ENCODE measurements at places on chromosomes 4 and X.
A peak's percentile ranks its signal among the peaks of the same experiment; 100 is the strongest.

DNA sequence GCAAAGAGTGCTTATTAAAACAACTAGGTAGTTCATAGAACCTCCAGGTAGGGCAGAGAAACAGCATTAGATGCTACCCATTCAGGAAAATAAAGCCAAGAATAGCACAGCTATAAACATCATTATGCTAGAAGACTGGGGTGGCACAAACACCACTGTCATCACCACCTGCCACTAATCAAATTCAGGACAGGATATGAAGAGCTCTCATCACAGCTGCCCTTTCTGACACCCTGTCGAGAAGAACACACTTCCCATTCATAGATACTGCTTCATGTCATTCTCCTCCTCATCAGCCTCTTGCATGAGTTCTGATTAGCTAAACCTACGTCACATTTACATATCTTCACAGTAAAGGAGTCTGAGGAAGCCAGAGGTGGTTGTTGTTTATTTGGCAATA, 692.3 kb upstream of the HS3ST1 start:
- no peak for DNase-seq

GRCh38 chr4:18110099-18110498, 88.5 kb upstream of the LCORL start:
- no peak for DNase-seq

DNA sequence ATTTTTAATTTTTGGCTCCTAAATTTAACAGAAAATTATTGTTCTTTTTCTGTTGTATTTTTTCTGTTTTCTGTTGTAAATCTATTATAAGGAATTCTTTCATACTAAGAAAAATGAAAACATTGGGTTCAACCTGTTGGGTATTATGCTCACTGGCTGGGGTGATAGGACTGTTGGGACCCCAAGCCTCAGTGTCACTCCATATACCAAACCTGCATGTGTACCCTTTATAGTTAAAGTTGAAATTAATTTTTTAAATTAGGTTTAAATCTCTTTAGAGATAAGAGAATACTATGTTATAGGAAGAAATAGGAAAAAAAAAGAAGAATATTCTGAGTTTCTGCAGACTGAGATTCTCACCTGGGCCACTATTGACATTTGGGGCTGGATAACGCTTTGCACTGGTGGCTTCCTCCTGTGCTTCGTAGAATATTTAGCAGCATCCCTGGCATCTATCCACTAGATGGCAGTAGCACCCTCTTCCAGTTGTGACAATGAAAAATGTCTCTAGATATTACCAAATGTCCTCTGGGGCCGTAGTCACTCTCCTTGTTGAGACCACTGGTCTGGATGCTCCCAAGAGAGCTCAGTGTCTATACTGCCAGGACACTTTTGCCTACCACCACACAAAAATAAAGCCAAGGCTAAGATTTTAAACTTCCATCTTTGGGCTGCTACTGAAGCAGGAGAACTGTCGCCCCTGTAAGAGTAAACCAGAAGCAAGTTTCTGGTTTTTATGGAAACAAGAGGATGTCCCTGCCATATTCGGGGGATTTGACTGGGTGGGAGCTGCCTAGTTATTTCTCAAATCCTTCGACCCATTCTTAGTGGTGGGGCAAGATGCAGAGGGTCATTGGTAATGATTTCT, 22.4 kb upstream of the CLTRN start:
- DNase-seq, result peak; percentile 54

DNA sequence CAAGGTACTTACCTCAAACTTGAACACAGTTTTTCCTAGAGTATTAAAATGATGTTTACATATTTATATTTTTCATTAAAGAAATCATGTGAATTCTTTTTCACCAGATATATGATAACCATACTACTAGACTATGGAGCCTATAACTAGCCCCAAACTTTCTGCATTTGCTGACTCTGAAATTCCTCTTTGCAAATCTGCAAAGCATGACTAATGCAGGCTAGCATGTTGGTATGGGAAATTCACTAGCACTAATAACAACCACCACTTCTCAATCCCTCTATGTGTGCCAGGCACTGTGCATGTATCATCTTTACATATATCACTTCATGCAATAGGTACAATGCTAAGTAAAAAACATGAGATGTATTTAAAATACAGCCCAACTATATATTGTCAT, 51.1 kb downstream of the SLC10A7 start:
- DNase-seq, result no peak

GRCh38 chrX:74251006-74251930, 52.7 kb upstream of the ZCCHC13 start:
- DNase-seq, result no peak

DNA sequence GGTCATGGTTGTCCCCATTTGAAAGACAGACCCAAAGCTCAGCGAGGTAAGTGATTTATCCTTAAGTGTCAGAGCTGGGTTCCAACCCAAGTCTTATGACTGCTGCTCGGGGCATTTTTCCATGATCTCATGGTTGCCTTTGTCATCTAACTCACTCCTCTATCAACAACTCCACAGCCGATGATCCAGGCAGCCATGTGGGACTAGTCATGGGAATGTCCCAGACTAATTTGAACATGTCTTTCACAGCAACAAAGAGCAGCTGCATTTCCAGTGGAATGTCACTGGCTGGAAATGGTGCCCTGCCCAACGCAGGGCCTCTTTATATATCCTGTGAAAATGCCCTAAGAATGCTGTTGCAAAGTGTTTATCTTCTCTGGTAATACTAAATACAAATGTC, 284.8 kb upstream of the PPARGC1A start:
- DNase-seq, result no peak

GRCh38 chrX:24150898-24151297, 1.4 kb downstream of the ZFX start:
- DNase-seq, result peak; percentile 6

DNA sequence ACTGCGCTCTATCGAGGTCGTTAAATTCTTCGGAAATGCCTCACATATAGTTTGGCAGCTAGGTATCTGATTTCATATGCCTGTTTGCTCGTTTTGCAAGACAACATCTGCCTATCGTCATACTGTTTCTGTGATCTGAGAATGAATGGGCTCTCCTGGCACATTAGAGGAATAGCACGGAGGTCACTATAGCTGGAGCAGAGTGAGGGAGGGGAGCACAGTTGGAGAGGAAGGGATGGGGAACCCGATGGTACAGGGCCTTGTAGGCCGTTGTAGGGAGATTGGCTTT, 552 bp downstream of the IKBKG start:
- no peak for DNase-seq

DNA sequence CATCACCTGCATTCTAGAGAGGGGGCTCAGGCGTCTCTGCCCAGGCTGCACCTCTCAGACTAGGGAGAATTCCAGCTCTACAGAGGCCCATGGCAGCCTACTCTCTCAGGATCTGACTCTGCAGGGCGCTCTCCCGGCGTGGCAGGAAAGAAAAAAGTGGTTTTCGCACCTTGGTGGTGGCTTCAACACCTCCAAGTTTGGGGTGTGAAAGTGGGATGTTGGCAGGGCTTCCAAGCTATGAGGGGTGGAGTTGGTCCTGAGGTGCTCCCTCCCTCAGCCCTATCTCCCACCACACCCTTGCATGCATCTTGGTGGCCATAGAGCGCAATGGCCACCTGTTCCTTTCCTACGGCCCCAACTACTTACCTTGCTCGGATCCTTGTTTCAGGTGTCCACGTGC, 166.5 kb downstream of the VSIG4 start:
- no peak for DNase-seq

- no peak for DNase-seq
Measured at GRCh38 chr4:8701126-8702019, 108.8 kb downstream of the CPZ start.

GRCh38 chr4:129926936-129927335, 831.0 kb downstream of the C4orf33 start:
- peak; percentile 68 for DNase-seq

- no peak for DNase-seq
Measured at GRCh38 chr4:153450544-153450917, 15.6 kb upstream of the TMEM131L start.

- DNase-seq, result peak; percentile 52
Measured at GRCh38 chr4:112075129-112075753, 70.0 kb upstream of the FAM241A start.

DNA sequence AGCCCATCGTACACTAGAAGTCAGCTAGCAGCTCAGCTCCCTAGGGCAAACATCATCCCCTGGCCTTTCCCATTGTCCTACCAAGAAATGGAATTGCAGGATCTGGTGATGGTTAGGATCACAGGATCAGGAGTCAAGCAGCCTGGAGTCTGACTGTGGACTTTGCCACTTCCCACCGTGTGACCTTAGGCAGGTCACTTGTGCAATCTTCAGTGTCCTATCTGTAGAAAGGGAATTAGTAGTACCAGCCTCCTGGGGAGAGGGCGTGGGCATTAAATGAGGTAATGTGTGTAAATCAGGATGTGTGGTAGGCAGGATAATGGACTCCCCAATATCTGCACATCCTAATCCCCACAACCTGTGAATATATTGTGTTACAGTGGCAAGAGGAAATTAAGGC, 38.6 kb upstream of the APLN start:
- no peak for DNase-seq

- no peak for DNase-seq
Measured at GRCh38 chr4:40455340-40455902, 120.3 kb downstream of the CHRNA9 start.

DNA sequence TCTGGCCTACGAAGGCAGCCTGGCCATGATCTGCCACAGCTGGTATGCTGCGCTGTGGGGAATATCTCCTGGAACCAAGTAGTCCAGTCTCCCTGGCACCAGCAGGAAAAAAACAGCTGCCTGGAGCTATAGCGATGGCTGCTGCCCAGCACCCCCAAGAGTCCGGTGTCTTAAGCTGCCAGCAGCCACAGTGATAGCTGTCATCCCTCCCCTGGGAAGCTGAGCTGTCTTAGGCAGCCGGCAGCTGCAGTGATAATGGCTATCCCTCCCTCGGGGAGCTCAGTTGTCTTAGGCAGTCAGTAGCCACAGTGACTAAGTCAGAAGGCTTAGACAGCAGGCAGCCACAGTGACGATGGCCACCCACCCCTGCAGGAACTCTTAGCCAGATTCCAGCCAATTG, 205.1 kb downstream of the STPG2 start:
- DNase-seq, result no peak

DNA sequence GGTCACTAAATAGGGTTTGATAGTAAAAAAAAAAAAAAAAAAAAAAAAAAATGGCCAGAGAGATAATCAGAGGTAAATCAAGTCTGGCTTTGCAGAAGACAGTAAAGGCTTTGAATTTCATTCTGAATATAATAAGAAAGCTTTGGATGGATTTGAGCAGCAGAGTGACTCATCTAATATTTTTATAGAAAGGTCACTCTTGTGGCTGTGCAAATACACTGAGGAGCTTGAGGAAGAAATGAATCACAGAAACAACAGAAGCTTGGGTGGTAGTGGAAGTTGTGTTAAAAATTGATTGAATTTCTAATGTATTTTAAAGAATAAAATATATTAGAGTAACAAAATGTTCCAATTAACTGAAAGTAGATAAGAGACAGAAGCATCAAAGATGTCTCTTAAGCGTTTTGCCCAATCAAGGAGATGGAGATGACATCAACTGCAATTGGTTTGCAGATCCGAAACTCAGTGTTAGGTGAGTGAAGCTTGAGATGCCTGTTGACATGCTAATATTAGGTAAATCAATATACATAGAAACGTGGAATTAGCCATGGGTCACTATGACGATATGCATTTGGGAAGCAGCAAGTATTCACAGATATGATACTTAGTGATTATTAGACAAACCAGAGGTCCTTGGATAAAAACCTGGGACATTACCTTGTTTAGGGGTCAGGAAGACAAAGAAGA, 280.5 kb downstream of the GPM6A start:
- DNase-seq, result no peak

DNA sequence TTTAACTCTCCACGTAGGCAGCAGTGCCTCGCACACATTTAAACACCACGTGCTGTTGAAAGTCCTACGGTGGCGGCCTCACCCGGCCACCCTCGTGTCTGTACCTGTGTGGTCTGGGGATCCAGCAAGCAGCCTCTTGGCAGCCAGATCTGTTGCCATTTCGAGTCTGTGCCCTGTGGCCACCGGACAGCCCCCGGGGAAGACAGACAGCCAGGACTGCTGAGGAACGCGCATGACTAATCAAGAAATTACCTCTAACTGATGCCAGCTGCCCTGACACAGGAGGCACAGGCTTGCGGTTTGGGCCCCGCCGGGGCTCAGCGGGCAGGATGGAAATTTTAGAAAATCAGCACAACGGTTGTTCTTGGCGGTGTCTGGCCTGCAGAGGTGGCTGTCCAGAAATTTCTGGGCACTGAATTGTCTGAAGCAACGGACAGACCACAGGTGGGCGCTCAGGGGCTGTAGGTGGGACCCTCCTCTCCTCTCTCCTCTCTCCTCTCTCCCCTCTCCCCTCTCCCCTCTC, 15.6 kb upstream of the ASMTL start:
- no peak for DNase-seq

DNA sequence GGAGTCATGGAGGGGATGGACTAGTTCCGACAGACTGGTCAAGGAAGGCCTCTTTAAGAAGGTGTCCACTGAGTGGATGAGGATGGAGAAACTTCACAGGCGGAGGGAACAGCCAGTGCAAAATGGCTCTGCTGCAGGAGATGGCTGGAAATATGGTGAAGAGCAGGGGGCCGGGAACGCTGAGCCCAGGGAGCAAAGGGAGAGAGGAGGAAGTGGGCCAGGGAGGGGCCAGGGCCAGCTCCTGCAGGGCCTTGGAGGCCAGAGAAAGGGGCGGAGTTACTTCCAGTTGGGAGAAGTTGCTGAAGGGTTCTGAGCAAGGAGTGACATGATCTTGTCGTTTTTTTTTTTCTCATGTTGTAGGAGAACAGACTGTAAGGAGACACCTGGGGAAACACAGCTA, 94.5 kb downstream of the WFS1 start:
- no peak for DNase-seq

- peak; percentile 84 for DNase-seq
Measured at GRCh38 chr4:9762823-9763475, 18.5 kb upstream of the DRD5 start.

GRCh38 chrX:101605728-101606127, 12.1 kb downstream of the ARMCX6 start:
- DNase-seq, result no peak

DNA sequence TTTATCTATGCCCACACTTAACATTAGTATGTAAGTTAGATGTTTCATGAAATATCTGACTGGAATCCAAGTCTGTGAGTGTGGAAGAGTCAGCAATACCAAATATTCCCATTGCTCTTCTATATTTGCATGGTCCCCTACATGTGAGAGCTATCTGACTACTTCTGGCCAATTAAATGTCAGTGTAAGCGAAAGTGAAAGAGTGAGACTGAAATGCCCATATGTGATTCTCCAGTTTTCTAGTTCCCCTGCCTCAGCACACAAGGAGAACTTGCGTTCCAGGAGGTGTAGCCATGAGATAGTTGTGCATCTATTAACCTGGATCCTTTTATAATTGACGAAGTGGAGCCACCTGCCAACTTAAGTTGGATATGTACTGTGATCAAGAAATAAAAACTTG, 50.1 kb upstream of the GLRB start:
- no peak for DNase-seq

GRCh38 chr4:165606465-165607205, 227.8 kb downstream of the CPE start:
- DNase-seq, result peak; percentile 86

- no peak for DNase-seq
Measured at GRCh38 chr4:38230121-38230801, 270.1 kb downstream of the PTTG2 start.

- no peak for DNase-seq
Measured at GRCh38 chrX:28998609-28999135, 411.4 kb downstream of the IL1RAPL1 start.

GRCh38 chrX:129310000-129310399, 213.3 kb downstream of the SMARCA1 start:
- no peak for DNase-seq

GRCh38 chr4:107615809-107616208, 104.2 kb downstream of the PAPSS1 start:
- DNase-seq, result no peak

GRCh38 chrX:43559644-43560043, 96.5 kb upstream of the MAOA start:
- peak; percentile 64 for DNase-seq
